EH (cell line): ENCODE measurements at places on chromosomes 2 and 18.

DNA sequence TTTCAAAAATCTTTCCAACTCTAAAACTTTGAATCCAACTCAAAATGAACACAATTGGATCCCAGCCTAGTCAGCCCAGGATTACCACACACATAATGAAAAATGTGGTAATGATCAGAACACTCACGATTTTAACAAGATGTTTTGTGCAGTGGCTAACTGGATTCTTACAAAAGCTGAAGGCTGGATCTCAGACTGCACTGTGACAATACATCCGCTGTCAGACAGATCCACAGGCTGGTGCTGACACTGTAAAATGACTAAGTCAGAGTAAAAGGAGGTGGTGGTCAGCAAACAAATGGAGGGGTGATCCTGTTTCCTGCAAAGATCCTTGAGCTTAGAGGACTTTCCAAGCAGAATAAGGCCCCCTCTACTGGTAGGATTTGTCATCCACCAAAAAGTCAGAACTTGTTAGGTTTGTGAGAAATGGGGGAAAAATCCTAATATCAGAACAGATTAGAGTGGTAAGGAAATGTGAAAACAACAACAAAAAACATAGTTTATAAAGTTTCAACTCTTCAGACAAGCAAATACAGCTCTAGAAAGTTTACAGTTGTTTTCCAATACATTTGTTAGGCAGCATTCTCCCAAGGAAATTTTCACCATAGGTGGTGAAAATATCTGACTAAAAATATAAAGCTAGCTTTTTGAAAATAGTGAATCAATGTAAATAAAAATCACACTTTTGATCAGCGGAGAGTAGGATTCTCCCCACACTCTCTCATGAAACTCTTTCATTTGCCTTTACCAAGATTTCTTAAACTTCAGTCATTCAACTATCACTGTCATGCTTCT lies 211.9 kb downstream of the AGPS start:
- peak; percentile 69 for DNase-seq

DNA sequence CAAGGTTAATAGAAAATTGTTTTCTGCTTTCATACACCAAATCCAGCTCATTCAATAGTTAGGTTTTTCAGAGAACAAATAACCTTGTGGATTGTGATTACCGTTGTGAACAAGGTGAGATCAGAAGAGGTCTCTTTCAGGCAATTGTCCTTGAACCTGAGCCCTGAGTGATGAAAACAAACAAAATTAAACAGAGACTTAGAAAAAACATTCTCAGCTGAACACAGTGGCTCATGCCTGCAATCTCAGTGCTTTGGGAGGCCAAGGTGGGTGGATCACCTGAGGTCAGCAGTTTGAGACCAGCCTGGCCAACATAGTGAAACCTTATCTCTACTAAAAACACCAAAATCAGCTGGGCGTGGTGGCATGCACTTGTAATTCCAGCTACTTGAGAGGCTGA lies 68.1 kb downstream of the HNMT start:
- DNase-seq = no peak

DNA sequence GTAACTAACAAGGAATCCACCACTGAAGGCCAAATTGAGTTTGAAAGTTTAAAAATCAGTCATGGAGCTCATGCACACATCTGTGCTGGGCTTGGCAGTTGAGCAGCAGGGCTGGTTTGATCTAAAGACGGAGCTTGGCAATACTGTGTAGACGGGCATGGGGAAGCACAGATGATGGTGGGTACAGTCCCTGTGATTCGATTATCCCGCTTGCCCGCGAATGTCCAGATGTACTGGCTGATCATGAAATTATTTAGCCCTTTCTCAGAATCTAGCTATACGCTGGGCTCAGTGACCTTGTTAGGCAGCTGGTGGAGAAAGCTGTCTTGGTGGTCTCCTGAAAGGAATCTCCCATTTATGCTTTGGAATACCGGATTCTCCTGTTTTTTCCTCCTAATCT lies 74.8 kb upstream of the SOX11 start:
- no peak for DNase-seq

GRCh38 chr18:10138719-10139118 lies 224.9 kb downstream of the VAPA start:
- DNase-seq = no peak

- no peak for DNase-seq
These were observed 4.2 kb upstream of the MEIS1 start for GRCh38 chr2:66430505-66431273.

DNA sequence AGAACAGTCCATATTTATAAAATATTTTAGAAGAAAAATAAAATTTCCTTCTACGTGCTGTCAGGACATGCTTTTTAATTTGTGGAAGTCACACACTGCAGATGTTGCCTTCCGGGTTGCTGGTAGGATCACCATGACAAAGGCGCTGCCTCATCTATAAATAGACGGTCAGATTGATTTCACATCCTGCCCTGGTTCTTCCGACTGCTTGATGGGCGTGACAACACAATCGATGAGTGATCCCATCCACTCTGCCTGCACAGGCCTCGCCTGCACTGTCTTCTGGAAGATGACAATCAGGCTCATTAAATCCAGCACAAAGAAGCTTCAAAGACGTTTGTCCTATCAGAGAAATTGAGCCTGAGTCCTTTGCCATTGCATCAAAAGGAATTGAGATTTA lies 318.9 kb upstream of the TRIB2 start:
- DNase-seq = peak; percentile 18

- no peak for DNase-seq
These were observed 262.9 kb upstream of the TCF4 start for GRCh38 chr18:55850904-55851303.

DNA sequence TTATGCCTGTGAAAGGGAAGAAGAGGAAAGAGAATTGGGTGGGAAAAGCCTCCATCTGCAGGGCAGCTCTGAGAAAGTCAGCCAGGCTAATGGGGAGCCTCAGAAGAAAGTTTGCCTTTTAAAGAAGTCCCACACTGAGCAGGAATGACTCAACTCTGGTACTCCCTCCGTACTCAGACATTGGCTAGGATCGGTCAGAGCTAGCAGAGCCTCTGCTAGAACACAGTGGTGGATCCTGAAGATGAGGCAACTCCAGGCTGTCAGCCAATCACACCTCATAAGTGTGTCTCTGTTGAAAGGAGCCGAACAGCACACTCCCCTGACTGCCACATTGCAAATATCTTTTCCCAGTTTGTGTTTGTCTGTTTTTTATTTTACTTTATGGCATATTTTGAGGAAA lies 96.9 kb downstream of the HNRNPLL start:
- DNase-seq = peak; percentile 86

GRCh38 chr18:66867653-66868052 lies 263.8 kb upstream of the CDH19 start:
- DNase-seq = no peak

DNA sequence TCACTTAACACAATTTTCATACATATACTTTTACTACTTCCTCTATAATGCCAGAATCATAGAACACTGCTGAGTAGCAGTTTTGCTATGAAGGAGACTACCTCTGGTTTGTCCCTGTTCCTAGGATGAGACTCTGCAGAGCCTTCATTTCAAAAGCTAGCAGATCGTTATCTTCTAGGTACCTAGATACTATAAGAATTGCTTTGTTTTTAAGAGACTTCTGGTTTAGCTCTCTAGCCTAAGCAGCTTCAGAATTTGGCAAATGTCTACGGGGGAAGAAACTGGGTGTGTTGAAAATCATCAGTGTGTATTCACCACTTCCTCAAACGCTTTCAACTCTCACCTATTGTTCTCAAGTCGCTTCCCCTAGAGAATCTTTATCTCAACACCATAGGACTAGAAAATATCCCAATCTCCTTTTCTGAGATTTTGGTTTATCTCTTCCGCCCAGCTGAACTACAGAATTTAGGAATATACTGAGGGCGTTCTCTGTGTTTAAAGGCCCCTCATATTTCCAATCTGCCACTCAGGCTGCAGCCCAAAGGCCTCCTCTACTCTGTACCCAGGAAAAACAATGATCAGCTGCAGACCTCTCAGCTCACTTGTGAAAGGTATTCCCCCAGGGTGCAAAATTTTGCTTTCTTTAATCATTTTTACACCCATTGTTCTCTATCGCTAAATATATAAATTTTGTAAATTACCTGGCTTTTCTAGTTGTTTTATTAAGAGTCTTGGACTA lies 28.7 kb downstream of the SMAD2 start:
- DNase-seq = no peak

- no peak for DNase-seq
These were observed 94.9 kb upstream of the PXDN start for GRCh38 chr2:1839066-1839756.

DNA sequence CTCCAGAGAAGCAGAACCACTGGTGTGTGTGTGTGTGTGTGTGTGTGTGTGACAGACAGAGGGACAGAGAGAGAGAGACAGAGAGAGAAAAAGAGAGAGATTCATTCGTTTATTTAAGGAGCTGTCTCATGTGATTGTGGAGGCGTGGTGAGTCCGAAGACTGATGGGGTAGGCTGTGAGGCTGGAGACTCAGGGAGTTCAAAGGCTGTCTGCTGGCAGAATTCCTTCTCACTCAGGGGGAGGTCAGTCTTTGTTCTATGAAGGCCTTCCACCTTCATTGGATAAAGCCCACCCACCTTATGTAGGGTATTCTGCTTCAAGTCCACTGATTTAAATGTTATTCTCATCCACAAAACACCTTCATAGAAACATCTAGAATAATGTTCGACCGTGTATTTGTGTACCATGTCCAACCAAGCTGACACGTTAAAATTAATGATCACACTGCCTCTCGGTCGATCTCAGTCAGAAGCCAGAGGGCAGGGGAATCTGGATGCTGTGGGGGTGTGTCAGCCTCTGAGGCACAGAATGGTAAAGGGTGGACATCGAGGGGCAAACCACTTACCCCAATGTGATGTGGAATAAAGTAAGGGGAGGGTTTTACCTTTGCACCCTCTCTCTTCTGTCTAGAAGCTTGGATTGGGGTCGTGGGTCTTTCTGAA lies 275.6 kb downstream of the SLC4A3 start:
- DNase-seq = no peak

DNA sequence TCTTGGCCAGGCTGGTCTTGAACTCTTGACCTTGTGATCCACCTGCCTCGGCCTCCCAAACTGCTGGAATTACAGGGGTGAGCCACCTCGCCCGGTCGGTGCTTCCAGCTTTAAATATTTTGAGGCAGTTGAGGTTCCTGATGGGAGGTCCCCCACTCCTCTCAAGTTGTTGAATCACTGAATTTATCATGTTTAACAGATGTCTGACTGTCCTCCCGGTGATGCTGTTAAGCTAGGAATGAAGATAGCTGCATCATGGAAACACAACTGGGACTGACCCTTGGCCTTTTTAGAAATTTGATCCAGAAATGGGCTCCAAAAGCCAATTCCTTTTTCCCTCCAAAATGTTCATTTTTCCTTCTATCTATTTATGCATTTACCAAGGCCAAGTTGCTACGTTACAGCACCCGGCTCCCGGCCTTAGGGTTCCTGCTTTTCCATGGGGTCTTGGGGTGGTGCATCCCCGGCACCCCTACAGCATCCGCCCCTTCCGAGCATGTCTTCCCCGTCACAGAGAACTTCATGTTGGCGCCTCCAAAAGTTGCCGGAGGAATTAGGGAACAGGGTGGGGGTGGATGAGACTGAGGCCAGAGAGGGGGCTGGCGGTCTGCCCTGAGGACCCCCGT lies 43.9 kb downstream of the PAX8 start:
- peak; percentile 44 for DNase-seq

GRCh38 chr2:65429786-65430602 lies 2.4 kb downstream of the SPRED2 start:
- no peak for DNase-seq

DNA sequence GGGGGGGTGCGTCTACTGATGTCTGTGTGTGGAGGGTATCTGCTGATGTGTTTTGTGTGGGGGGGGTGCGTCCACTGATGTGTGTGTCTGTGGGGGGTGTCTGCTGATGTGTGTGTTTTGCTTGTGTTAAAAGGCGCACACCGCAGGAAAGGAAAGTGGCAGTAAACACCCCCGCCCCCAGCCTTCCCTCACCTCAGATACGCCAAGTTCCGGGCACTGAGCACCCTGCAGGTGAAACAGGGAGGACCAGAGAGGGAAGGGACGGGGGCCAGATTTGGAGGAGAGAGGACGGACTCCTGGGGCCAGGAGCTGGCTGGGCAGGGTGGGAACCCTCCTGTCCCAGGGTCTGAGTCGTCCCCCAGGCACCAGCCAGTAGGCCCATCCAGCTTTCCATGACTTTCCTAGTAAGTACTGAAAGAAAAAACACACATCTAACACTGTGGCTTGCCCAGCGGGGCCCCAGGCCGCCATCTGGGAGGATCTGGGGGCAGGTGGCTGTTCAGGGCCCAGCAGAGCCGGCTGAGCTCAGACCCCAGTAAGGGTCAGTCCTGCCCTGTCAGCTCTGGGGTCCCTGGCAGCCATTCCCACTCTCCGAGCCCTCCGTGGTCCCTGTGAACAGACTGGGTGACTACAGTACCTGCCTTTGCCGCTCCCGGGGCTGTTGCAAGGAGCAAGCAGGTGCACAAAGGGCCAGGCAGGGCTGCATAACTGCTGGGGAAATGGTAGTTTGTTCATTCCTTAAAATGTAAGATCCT lies 126.9 kb downstream of the NFATC1 start:
- DNase-seq = no peak

DNA sequence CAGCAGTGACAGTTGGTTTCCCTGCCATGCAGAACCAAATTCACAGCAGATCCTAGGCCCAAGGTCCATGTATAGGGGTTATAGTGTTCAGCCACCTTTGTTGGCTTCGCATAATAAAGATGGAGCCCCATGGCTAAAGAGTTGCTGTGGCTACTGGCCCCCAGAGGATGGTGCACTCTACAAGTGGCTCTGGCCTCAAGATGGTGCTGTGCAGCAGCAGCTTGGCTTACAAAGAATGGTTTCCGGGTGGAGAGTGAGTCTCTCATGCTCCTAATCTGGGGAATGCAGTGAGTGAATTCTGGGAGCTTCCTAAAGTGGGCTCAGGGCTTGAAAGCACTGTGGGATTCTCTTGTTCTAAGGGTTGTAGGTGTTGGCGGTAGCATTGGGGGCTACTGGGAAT lies 1199.7 kb downstream of the CNTNAP5 start:
- peak; percentile 5 for DNase-seq

- peak; percentile 88 for DNase-seq
These were observed 2.4 kb downstream of the CFLAR start for GRCh38 chr2:201118121-201118960.

DNA sequence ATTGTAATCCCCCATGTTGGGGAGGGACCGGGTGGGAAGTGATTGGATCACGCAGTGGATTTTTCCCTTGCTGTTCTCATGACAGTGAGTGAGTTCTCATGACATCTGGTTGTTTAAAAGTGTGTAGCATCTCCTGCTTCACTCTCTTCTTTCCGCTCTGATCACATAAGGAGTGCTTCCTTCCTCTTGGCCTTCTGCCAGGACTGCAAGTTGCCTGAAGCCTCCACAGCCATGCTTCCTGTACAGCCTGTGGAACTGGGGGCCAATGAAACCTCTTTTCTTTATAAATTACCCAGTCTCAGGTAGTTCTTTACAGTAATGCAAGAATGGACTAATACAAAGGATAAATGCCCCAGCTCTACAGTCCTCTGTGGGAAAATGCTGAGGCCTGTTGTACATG lies 437.5 kb upstream of the NXPH2 start:
- DNase-seq = no peak
